ENCODE measurements at places on chromosomes 3 and 15. TPM values are rescaled to one million over a fixed set of nuclear protein-coding genes. Genes with fewer than 3 reads are reported as not detected.

- no peak overlapping the region for H3K27ac ChIP-seq
- peaks cover 12% of the 10 kb centered on the region for H3K36me3 ChIP-seq
- no peaks in the 10 kb centered on the region for H3K4me1 ChIP-seq
- H3K4me3 ChIP-seq: no peak overlapping the region
- DNase-seq: no peak
Measured at GRCh38 chr3:45515999-45516725, 78.4 kb upstream of the LIMD1 start.

GRCh38 chr3:117219296-117219695 is 509.7 kb downstream of the TUSC7 start:
- no peak overlapping the region for H3K4me3 ChIP-seq
- H3K4me1 ChIP-seq: no peaks in the 10 kb centered on the region
- H3K27ac ChIP-seq: no peak overlapping the region
- H3K27me3 ChIP-seq: no peaks in the 10 kb centered on the region

DNA sequence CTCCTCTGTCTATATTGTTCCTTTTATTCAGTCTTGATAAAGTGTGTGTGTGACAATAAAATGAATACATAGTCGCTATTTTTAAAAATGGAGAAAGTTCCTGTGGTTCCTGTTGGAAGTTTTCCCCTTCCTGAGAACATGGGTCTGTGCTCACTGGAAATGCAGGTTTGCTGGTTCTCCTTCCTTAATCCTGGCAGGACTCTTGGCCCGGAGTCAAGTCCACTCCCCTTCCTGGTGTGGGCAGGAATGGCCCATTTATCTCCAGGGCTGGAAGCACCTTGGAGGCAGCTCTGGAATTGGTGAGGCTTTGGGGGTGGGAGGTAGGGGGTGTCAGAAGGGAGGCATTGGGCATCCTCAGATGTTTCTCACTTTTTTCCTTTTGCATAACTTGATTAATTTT is 30.1 kb downstream of the FOXL2 start:
- no peaks in the 10 kb centered on the region for H3K27me3 ChIP-seq
- H3K4me3 ChIP-seq: no peak overlapping the region
- H3K36me3 ChIP-seq: no peaks in the 10 kb centered on the region

GRCh38 chr15:48922046-48922445 is 41.7 kb downstream of the SHC4 start:
- H3K27me3 ChIP-seq: no peaks in the 10 kb centered on the region
- H3K36me3 ChIP-seq: no peaks in the 10 kb centered on the region
- H3K27ac ChIP-seq: no peak overlapping the region
- no peak for DNase-seq

GRCh38 chr3:20503394-20504082 is 317.5 kb upstream of the SGO1 start:
- H3K4me3 ChIP-seq: no peak overlapping the region
- no peaks in the 10 kb centered on the region for H3K27me3 ChIP-seq
- H3K27ac ChIP-seq: no peak overlapping the region

DNA sequence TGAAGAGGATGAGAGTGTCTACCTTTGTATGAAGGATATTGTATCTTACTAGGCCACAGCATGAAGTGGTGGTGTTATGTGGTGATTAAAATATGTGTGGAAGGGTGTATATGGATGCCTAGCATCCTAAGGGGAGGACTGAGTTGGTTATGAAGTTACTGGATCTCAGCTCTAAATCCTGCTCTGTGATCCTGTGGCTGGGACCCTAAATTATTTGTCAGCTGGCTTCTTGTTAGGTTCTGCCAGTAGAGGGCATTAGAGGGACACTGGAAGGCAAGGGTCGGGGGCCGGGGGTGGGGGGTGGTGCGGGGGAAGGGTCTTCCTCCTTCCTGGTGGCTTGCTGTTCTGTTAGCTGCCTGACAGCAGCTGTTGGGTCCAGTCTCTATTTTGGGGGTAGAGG is 34.9 kb downstream of the MORF4L1 start:
- H3K36me3 ChIP-seq: peaks cover 70% of the 10 kb centered on the region
- peaks cover 49% of the 10 kb centered on the region for H3K4me1 ChIP-seq
- DNase-seq: peak; percentile 38
- no peaks in the 10 kb centered on the region for H3K27me3 ChIP-seq

DNA sequence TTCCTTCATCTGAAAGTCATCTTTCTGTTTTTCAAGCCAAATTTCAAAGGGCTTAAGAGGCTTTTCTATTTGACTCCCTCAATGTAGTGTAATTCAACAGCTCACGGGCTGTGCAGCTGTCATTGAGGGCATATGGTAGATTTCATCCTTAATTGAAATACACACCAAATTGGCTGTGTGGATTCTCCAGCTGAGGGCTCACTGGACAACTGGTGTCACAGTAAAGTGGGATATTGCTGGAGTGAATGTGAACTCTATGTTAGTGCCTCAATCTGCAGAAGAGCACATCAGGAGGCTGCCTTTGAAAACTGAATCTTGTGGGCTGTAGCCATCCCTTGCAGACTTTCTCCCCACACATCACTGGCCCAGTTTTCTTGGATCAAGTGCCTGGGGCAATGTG is 120.1 kb downstream of the GALK2 start:
- H3K27ac ChIP-seq: no peak overlapping the region
- no peak for DNase-seq
- H3K36me3 ChIP-seq: peaks cover 5% of the 10 kb centered on the region
- no peaks in the 10 kb centered on the region for H3K27me3 ChIP-seq
- H3K4me3 ChIP-seq: no peak overlapping the region
- peaks cover 9% of the 10 kb centered on the region for H3K4me1 ChIP-seq

GRCh38 chr15:70583006-70583405 is 180.4 kb downstream of the UACA start:
- H3K4me3 ChIP-seq: no peak overlapping the region
- no peak overlapping the region for H3K27ac ChIP-seq
- peaks cover 48% of the 10 kb centered on the region for H3K27me3 ChIP-seq

DNA sequence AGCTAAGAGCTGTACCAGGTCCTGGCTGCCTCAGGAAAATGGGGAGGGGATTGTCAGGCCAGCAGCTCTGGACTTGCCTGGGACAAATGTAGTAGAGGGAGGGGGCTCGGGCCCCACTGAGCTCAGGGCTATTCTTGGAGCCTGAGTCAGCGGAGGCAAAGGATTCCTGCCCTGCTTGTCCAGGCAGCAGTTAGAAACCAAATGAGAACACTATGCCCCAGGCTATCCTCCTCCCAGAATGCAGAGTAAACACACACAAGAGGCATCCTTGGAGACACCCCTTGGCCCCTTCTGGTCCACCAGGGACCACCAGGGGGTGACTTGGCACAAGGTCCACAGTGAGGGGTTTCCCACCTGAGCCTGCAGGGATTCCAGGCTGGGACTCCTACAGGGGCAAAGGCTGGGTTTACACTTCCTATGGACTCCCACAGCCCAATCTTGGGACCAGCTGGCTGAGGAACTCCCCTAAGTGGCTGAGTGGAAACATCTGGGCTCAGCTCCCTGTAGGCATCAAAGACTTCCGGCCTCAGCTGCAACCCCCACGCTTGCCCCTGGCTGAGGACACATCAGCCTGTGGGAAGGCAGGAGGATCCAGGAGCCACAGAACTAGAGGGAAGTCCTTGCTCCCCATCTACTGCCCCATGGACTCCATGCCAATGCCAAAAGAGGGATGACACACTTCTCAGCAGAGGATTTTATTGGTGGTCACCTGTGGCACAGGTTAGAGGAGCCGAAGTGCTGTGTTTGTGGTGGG is 3.4 kb upstream of the COL7A1 start:
- DNase-seq: peak; percentile 96
- H3K4me1 ChIP-seq: peaks cover 52% of the 10 kb centered on the region
- H3K27me3 ChIP-seq: no peaks in the 10 kb centered on the region
- peak overlapping the region; percentile 90 for H3K27ac ChIP-seq
- H3K4me3 ChIP-seq: peak overlapping the region; percentile 26
- H3K36me3 ChIP-seq: peaks cover 17% of the 10 kb centered on the region

- H3K4me1 ChIP-seq: no peaks in the 10 kb centered on the region
- H3K36me3 ChIP-seq: no peaks in the 10 kb centered on the region
- no peak overlapping the region for H3K27ac ChIP-seq
- H3K4me3 ChIP-seq: no peak overlapping the region
- H3K27me3 ChIP-seq: peaks cover 23% of the 10 kb centered on the region
- peak; percentile 70 for DNase-seq
Measured at GRCh38 chr3:184620475-184621119, 59.0 kb downstream of the EPHB3 start.

DNA sequence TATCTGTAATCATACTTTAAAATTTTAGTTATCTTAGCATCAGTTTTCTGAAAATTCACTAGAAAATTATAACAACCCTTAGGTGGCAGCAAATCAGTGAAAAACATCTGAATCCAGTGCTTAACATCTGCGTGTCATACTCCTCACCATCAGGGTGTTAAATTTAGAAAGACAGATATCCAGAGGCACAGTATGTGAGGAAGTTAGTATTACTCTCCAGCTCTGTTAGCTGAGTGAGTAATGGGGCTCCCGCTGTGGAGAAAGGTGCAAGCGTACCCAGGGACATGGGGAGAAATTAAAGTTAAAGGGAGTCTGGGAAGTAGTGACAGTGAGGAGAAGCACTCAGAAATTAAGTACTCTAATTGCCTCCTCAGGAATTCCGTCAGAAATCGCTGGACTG is 50.9 kb downstream of the CEP63 start:
- no peak for DNase-seq
- H3K27me3 ChIP-seq: no peaks in the 10 kb centered on the region
- no peak overlapping the region for H3K4me3 ChIP-seq
- no peak overlapping the region for H3K27ac ChIP-seq
- 0 out of 2 replicates have a peak, but pooled peaks cover 3% of the 10 kb centered on the region for H3K36me3 ChIP-seq

SYNM gene
- 0.97 TPM for total RNA-seq

ZPLD1 gene
- total RNA-seq: 0.22 TPM

MUSTN1 gene
- not detected for total RNA-seq

B3GALNT1 gene
- 3.4 TPM for total RNA-seq

NFKBIZ gene
- total RNA-seq: 19.1 TPM

ZNF717 gene
- total RNA-seq: 6.7 TPM

CCDC33 gene
- not detected for total RNA-seq

CCDC39 gene
- total RNA-seq: not detected

TMEM40 gene
- not detected for total RNA-seq

MESP1 gene
- total RNA-seq: not detected
